Effector memory CD4-positive, alpha-beta T cell (primary cell): ENCODE measurements at places on chromosomes 2 and 18.

DNA sequence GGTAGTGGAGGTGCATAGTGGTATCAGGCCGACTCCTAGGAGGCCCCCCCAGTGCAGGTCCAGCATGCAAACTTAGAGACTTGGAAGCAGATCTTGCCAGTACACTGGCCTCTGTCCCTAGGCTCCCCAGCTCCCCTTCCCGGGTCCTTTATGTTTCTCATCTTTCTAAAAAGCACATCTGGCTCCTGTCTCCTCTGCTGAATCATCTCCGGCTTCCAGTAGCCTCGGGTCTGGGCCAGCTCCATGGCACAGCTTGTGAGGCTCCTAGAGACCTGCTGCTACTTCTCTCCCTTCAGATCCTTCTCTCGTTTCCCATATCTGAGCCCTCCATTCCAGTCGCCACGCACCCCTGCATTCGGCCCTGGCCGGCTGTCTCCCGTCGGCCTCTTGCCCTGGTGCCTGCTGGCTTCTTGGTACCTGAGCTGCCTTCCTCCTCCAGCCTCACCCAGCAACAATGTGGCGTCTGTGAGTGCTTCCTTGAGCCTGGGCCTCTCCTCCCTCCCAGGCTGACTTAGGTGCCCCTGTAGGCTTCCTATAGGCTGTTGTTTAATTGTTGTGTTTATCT, 6.6 kb downstream of the TRAF3IP1 start:
- no peak for DNase-seq

GRCh38 chr2:669323-669722, 7.9 kb downstream of the TMEM18 start:
- no peak for DNase-seq

DNA sequence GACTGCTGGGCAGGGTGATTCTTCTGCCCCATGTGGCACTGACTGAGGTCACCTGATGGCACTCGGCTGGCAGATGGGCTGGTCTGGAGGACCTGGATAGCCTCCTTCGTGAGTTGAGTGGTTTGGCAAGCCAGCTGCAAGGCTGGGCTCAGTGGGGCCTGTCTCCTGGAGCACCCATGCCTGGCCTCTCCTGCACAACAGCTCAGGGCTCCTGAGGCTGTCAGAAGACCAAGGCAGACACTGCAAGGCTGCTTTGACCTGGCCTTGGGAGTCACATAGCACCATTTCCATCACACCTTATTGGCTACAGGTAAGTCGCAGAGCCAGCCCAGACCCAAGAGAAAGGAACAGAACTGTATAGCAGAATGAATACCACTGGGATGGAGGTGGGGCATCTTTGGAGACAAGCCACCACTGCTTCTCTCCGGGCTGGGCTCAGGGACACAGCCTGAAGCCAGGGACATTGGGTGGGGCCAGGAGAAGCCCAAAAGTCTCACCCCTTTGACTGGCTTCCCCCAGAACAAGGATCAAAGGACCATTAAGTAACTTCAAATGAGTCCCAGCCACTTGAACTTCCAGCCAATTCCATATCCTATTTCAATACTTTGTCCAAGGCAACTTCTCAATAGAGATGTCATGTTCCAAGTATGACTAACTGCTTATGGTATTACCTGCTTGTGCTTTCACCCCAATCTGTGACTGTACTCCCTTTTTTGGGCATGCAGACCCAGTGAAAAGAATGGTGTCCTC, 156.3 kb downstream of the CABLES1 start:
- no peak for DNase-seq

DNA sequence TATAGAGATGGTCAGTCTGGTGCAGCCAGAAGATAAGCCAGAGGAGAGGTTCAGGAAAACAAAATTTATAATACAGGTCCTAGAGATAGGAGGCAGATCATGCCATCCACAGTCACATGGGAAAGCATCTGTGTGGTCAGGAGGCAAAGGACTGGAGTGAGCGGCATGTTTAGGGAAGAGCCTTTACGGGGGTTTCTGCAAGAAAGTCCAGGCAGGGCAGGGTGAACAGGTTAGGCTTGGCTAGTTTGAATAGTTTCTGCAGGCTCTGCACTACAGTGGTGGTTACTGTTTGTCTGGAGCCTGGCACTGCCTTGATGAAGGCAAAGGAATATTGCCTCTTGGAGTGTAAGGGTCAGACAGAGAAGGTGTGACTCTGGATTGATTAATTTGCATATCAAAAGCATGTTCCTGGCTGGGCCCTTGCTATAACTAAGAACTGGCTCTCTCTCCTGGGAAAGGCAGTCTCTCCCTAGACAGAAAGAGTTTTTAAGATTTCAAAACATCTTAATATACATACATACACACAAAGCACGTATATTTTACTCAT, 1034.7 kb upstream of the CHAC2 start:
- no peak for DNase-seq

- no peak for DNase-seq
Measured at GRCh38 chr2:10166676-10167292, 44.2 kb downstream of the RRM2 start.

DNA sequence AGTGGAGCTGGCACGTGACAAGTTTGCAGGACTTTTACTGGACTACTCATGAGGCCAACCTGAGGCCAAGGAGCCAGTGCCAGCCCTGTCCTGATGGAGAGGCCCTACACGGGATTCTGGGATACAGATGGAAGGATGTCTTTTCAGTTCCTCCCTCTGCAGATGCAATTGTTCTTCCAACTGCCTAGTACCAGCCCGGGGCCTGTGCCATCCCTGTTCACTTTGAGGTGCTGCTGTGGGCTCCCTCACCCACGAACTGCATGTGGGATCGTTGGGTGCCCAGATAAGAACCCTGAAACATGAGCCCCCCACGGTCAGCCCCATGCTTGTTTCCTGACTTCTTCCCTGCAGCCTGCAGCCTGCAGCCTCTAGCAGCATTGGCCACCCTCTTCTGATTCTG, 25.3 kb upstream of the LAPTM4A start:
- no peak for DNase-seq

- DNase-seq = no peak
Measured at GRCh38 chr2:107305966-107306365, 420.0 kb upstream of the ST6GAL2 start.

GRCh38 chr2:114442510-114442909, at the start of gene DPP10:
DPP10 (plus strand) TSS chr2:114442641.
- DNase-seq = no peak

- DNase-seq = no peak
Measured at GRCh38 chr18:10514601-10515000, 11.2 kb upstream of the NAPG start.

DNA sequence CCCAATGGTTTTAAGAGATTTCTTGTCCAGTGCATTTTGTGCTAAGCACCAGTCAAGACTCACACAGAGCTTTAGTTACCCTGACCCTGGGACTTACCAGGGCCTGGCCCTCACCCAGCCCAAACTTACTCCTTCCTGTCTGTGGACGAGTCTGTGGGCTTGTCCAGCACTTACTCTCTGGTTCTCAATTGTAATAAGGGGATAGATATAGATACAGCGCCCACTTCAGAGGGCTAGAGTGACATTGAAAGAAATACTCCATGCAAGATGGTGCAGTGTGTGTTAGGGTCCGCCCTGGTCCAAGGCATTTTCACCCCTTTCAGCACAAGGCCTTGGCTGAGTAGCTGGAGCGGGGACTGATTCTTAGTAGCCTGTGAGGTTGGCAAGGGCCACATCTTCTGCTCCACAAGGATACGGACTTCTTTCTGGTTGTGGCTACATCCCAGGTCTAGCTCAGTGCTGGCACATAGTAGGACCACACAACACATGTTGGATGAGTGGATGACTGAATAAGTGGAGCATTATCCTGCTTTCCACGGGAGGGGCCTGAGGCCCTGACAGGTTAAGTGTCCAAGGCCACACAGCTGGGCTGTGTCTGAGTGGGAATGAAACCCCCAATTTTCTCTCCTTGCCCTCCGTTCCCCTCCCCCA, 3.8 kb upstream of the ARID5A start:
- no peak for DNase-seq

DNA sequence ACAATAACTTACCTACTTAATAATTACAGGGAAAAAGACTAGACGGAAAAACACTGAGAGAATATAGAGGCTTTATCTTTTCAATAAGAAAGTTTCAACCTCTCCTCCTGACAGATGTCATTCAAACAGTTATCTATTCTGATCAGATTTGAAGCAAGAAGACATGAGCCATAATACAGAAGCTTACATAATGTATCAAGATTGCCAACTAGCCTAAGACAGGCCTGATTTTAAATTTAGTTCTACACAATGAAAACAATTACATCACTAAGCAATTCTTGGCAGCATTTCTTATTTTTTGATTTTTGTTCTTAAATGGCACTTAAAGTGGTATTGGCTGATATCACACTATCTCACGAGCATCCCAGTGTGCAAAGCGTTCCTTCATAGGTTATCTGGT, 41.6 kb downstream of the GPR155 start:
- no peak for DNase-seq

DNA sequence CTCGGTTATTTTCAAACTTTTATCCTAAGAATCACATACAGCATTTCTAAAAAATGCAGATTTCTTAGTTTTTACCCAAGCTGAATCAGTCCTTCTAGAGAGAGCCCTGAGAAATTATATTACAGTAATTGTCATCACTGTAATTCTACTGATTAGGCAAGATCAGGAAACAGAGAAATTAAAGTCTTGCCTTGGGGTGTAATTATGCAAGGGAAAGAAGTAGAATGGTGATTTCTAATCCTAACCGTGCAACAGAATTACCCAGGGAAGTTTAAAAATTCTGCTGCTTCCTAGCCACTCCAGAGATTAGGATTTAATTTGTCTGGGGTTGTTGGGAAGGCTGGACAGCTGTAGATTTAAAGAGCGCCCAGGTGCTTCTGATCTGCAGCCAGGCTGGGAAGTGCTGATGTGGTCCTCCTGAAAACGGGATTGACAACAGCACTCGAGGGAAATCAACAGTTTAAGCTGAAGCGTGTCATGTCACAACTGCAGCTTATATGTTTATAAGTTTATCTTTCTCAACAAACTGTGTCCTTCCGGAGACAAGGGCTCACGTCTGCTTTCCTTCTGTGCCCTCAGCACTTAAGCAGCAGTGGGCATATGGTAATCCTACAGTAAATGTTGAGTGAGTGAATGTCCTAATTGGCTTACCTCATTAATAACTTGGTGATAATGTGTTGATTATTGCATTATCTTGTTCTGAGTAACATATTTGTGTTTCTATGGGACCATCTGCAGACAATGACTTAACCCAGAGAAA, 671.9 kb upstream of the SOX11 start:
- no peak for DNase-seq

GRCh38 chr2:181399027-181399426, 58.2 kb upstream of the ITGA4 start:
- DNase-seq = no peak

GRCh38 chr2:113886479-113887008, 3.3 kb upstream of the ACTR3 start:
- DNase-seq = no peak

DNA sequence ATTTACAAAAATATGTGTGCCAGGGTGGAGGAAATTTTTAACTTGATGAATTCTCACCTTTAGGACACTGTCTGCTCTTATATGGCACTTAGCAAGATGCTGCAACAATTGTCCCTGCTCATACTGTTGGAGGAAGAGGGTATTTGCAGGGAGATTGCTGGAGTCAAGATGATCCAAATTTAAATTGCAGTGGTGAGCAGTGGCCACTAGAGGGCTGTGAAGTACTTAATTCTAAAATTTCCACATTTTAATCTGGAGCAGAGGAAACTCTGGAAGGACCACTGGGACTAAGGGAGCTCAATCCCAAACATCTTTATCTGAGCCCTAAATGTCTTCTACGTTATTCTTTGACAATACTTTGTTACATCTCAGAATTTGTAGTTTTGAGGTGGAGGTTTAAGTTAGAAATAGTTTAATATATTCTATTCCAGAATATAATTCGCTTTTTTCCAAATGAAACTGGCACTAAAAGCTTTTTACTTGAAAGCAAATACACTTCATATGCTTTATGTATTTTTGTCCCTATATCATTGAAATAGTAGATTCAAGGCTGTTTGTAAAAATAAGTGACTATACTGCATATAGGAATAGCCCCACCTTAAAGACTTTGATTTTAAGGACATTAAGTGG, 33.0 kb upstream of the PTH2R start:
- DNase-seq = peak; percentile 14

DNA sequence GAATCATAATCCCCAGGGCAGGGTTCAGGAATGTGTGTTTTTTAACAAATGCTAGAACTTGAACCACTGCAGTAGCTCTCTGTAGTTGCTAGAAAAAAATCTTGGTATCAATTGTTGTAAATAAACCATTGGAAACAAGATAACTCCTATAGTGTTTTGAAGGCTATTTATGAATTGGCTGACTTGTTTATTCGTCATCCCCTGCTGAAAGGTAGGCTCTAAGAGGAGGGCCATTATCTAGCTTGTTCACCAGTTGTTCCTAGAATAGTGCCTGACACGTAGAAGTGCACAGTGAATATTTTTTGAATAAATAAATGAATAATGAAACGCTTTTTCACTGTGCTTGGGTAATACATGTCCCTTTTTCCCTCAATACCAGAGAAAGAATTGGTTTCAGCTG, 211.4 kb downstream of the BABAM2 start:
- DNase-seq = no peak

DNA sequence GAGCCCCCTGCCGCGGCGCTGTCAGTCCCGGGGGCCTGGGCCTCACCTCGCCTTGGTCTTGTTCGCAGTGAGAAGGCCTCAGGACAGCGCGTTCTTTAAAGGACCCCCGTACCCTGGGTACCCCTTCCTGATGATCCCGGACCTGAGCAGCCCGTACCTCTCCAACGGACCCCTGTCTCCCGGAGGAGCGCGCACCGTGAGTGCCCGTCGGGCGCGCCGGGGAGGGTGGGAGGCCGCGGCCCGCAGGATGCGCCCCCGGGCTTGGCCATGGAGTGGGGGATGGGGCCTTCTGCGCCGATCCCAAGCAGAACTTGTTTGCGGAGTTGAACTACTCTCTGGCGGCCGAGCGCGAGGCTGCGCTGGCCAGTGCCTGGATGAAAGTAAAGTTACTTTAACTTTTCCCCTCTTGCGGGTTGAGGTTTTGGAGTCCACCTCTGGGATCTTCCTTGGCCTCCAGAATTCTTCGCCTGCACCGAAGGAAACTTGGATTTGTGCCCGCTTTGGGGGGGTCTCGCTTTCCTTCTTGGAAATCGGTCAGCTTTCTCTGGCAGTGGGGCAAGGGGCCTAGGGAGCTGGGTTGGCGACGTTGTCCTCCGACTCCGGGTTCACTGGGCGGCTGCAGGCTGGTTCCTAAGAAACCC, 1.2 kb downstream of the TCF7L1 start:
- no peak for DNase-seq

GRCh38 chr2:48400553-48401164, 129.3 kb upstream of the STON1 start:
- no peak for DNase-seq
